ENCODE measurements at places on chromosomes 2 and 18.

DNA sequence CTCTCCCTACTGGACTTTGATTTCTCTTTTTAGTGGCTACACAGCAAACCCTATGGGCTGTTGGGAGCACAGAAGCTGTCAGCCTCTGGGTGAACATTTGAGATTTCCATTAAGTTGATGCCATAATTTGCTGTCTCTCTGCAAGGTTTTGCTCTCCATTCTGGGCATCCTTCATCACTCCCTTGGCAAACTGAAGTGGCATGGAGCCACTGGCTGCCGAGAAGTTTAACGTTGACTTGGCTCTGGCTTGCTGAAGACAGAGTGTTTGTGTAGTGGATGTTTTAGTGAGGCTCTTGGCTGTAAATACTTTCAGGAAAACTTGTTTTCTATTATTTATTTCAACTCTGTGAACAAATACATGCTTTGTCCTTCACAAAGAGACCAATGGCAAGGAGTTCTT, 91.5 kb downstream of the ALK start:
- no peak for ATAC-seq

GRCh38 chr2:36354811-36355150, 797 bp upstream of the CRIM1 start:
- ATAC-seq = no peak

DNA sequence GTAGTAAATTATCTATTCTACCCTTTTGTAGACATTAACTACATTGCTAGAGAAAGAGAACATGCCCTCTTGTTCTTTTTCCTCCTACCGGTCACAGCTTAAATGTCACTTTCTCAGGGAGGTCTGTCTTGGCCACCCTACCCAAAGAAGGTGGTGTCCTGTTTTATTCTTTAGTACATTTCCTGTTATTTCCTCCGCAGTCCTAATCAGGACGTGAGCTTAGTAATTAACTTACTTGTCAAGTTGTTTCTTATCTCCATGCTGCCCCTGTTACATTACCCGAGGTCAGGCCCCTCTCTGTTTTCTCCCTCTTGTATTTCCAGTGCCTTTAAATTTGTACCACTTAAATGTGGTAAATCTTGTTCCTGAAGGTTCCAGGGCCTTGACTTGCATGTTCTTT, 73.7 kb upstream of the RMDN2 start:
- no peak for ATAC-seq

DNA sequence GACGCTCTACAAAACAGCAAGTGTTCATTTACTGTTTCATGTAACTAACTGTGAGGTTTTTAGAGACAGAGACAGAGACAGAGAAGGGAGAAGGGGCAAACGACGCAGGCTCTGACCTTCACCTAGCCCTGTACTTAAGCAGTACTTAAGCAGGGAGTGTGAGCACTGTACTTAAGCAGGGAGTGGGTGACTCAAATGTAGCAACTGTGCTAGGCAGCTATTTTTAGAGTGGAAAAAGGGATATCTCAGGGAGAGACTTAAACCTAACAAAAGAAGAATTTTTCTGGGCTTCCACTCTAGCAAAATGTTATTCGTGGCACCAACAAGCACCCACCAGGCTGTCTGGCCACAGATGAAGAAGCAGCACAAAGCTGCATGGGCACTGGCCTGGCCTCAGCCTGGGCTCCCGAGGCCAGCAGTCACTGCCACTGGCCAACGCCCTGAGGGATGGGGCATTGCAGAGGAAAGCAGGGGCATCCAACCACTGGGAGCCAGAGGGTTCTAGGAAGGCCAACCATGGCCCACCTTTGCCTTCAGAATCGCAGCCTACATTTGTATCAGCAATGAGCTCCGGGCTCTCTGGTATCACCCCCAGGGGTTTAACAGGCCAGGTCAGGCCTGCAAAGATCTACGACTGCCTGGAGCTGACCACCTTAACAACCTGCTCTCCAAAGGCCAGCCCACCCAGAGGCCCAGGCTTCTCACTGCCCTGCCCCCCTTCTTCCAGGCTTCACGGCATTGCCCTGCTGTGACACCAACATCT, 154.3 kb downstream of the TTC32 start:
- no peak for ATAC-seq

DNA sequence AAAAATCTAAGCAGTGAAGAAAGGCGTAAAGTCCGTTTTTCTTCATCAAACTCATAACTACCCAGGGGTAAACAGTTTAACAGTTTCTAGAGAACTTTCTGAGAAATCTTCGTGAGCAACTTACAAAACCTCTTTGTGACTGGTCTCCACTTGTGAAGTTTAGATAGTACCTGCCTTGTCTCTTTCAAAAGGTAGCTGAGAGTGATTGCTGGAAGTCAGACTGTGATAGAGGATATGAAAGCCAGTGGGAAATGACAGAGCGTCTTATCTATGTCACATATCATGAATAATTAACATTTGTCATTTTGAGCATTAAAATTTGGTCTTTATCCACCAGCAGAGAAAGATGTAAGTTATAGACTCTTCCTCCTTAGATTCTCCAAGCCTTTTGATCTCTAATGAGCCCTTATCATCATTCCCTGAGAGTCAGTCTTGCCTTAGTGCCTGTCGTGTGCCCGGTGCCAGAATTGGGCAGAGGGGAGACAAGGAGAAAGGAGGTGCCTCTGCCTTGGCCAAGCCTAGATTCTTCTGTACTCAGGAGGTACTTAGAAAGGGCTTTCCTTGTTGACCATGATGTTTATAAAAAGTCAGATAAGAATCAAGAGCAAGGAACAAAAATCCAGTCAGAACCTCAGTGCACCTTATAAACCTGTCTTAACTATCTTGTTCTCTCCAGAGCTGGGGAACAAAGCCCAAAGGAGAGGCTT, 205.1 kb upstream of the EPAS1 start:
- ATAC-seq = no peak

DNA sequence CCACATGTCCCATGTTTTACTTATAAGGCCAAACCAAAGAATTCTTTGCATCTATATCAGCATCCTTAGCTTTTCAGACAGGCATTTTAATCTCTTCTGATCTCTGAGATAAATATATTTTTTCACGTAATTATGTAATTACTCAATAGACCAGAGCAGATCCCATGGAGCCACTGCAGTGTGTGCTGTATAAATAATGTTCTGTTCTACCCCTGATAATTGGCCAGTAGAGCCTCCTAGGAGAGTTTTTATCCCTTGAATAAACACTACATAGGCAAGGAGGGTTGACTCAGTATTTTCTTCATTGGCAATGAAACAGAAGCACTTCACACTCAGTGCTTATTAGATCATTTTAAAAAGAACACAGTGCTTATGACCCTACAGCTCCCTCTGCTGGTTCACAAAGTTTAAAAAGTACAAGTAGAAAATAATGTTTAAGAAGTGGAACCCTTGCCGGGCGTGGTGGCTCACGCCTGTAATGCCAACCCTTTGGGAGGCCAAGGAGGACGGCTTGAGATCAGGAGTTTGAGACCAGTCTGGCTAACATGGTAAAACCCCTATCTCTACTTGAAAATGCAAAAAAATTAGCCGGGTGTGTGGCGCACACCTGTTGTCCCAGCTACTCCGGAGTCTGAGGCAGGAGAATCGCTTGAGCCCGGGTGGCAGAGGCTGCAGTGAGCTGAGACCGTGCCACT, 91.9 kb downstream of the PPP1R1C start:
- ATAC-seq = peak; percentile 88

DNA sequence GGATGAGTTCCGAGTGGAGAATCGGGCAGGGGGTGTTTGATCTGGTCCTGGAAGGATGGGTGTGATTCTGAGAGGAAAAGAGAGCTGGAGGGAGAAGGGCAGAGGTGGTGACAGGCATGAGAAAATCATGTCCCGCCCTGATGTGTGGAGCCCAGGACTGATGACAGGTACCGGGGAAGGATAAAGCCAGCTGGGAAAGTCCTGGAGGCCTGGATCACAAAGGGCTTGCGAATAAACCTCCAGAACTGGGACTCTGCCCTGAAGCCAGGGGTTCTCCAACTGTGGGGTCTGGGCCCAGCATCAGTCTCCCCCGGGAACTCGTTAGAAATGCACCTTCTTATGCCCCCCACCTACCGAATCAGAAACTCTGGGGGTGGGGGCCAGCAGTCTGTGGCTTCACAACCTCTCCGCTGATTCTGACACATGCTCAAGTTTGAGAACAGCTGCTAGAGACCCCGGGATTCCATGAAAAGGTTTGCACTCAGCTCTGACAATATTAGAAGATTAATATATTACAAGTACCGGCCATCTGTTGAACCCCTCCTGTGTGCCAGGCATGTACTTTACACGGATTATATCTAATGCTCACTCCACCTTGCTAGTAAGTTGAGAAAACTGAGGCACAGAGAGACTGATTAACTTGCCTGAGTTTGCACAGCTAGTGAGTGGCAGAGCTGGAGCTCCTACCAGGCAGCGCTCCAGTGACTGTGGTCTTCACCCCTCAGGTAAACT, 8.0 kb downstream of the TNFRSF11A start:
- no peak for ATAC-seq

GRCh38 chr2:101581675-101582299, 106.9 kb upstream of the RFX8 start:
- ATAC-seq = no peak

GRCh38 chr2:57296795-57297517, 749.6 kb upstream of the VRK2 start:
- no peak for ATAC-seq

GRCh38 chr2:111209045-111209514, 88.4 kb downstream of the BCL2L11 start:
- peak; percentile 36 for ATAC-seq

DNA sequence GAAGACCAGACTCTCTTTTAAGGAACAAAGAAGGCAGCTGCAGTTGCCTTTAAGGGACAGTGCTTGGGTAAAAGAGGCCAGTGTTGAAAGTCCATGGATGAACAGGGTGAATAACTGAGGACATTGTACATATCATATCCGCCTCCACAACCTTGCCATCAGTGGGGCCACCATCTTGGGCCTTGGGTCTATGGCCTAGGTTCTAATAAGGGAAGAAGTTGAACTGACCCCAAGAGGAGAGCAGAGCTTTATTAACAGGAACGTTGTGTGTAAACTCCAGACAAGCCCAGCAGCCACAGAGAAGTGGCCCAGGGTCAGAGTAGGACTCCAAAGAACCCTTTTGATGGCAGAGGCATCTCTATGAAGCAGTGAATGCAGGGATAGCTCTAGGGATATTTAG, 332.8 kb downstream of the CYP26B1 start:
- ATAC-seq = no peak

GRCh38 chr2:105752691-105753358, 8.1 kb downstream of the NCK2 start:
- ATAC-seq = no peak

- no peak for ATAC-seq
Measured at GRCh38 chr18:78430131-78430758, 549.4 kb upstream of the SALL3 start.

DNA sequence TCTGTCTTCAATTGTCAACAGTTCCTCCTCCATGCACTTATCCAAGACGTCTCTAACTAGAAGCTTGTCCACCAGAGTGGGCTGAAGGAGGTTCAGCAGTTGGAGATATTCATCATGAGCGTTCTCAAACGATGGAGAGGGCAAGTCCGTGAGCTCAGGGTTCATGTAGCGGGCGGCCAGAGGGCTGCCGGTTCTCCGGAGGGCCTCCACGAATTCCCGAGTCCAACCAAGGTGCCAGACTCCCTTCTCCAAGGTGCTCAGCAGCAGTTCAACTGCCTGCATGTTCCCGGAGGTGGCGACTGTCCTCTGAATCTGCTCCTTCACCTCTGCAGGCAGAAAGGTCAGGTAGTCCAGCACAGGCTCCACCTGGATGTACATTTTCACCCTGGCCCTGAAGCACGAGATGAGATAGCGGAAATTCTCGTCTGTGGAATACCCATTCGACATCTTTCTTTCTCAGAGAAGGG, 590 bp downstream of the IFIH1 start:
- peak; percentile 38 for ATAC-seq

DNA sequence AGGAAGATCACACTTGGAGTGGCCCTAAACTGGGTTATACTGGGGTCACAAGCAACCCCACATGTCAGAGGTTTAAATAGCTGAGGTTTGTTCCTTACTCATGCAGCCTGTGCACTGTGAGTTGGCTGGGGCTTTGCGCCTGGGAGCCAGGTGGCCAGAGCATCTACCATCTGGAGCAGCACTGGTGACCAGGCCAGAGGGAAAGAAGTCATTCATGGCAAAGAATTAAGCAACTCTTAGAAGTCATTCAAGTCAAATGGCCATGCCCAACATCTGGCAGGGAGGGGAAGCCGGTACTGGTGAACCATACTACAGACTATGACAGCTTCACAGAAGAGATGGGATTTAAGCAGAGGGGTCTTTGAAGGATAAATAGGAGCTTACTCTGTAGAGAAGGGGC, 90.7 kb downstream of the POLR1A start:
- no peak for ATAC-seq

- no peak for ATAC-seq
Measured at GRCh38 chr2:216858312-216858711, 1.6 kb downstream of the TNP1 start.

DNA sequence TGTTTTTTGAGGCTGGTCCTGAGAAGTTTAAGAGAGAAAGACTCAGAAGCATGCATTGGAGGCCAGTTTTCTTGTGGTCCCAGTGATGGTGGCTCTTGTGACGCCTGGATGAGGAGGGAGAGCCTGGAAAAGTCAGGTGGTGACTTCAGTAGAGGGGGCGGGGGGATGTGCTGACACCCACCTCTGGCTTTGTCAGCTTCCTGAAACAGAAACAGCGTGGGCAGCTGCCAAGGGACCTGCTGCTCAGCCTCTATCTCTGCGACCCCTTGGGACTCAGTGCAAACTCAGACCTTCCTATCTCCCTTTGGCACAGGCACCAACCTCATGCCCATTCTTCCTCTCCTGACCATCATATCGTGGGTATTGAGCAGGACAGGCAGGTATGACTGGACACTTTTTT, 6.4 kb downstream of the TGFBRAP1 start:
- ATAC-seq = no peak

- ATAC-seq = no peak
Measured at GRCh38 chr18:37176621-37176934, 347.7 kb downstream of the KIAA1328 start.

DNA sequence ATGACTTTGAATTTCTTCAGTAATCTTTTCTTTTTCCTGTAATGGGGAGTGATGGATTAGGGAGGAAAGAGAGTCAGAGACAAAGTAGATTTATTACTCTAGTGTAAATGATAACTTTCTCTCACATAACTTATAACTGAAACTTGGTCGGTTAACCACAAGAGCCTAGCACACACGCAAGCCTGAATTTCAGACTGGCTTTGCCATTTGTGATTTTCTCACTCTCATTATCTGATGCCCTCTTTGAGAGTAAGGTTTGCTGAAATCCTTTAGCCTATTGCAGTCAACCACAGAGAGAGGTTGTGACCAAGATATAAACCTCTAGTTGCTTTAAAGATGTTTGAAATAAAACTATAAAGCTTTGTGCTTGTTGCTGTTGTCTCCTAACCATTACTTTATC, 117.9 kb upstream of the NETO1 start:
- ATAC-seq = no peak

- ATAC-seq = no peak
Measured at GRCh38 chr2:177797808-177798207, 274.8 kb downstream of the PDE11A start.

Measured in esophagus mucosa (tissue), 1 donor.